Activated T-helper 2 cell treated with anti-CD3 and anti-CD28 coated beads, Interferon-gamma antibody, Interleukin-2, Interleukin-4, amounts not matched to agents 10 μg/mL and 5 μg/mL and 100 μg/mL, durations not matched to agents 14 hours and 24 hours and 36 hours (primary cell): ENCODE measurements at places on chromosomes 3 and 15. TPM values are rescaled to one million over a fixed set of nuclear protein-coding genes. Genes with fewer than 3 reads are reported as not detected.

DNA sequence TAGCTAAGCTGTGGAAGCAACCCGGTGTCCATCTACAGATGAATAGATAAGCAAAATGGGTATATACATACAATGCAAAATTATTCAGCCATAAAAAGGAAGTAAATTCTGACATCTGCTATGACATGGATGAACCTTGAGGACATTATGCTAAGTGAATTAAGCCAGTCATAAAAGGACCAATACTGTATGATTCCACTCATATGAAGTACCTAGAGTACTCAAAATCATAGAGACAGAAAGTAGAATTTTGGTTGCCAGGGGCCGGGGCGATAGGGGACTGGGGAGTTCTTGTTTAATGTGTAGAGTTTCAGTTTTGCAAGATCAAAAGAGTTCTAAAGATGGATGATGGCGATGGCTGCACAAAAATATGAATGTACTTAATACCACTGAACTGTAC is 10.3 kb downstream of the EID1 start:
- peaks cover 5% of the 10 kb centered on the region for H3K36me3 ChIP-seq
- no peaks in the 10 kb centered on the region for H3K27me3 ChIP-seq
- DNase-seq, result no peak
- peak overlapping the region; percentile 79 for H3K27ac ChIP-seq
- no peak overlapping the region for H3K4me3 ChIP-seq
- H3K4me1 ChIP-seq, result peaks cover 43% of the 10 kb centered on the region

DNA sequence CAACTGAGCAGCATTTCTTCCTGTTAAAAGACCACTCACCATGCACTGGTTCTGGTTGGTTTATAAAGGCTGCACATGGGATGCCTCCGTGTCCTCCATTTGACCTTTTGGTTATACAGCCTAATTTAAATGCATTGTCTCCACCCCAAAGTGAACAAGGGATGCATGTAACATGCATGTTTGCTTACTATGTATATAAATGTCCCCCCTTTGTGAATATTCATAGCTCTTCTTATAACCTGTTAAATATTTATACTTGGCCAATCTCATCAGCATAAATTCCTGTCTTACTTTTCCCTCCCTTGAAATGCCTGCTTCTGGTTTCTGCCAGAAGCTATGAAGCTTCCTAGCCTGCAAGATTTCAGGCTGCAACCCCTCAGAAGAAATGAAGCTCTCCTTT is 27.4 kb downstream of the TARS3 start:
- H3K4me1 ChIP-seq, result peaks cover 44% of the 10 kb centered on the region
- no peaks in the 10 kb centered on the region for H3K27me3 ChIP-seq
- DNase-seq, result no peak
- H3K4me3 ChIP-seq, result no peak overlapping the region
- H3K36me3 ChIP-seq, result peaks cover 76% of the 10 kb centered on the region
- peak overlapping the region; percentile 73 for H3K27ac ChIP-seq

- H3K27me3 ChIP-seq, result peaks cover 18% of the 10 kb centered on the region
- no peaks in the 10 kb centered on the region for H3K36me3 ChIP-seq
- H3K4me1 ChIP-seq, result no peaks in the 10 kb centered on the region
- no peak overlapping the region for H3K4me3 ChIP-seq
- DNase-seq, result no peak
Measured at GRCh38 chr3:46609944-46610722, 2.2 kb upstream of the FAM240A start.

DNA sequence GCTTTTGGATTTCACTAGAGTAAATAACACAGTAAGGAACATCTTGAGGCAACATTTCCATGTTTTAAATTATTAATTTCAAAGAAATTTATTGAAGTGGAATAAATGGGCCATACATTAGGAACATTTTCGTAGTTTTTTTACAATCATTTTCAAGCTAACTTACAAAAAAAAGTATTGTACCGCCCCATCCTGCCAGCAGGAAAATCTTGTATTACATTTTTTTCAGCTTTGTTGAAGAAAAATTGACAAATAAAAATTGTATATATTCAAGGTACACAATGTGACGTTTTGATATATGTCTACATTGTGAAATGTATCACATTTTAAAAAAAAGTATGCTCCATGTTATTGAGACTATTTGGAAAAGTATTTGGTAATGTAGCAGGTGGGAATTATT is 1001.9 kb upstream of the NR2F2 start:
- H3K27me3 ChIP-seq, result peaks cover 34% of the 10 kb centered on the region
- no peaks in the 10 kb centered on the region for H3K4me1 ChIP-seq

- peaks cover 22% of the 10 kb centered on the region for H3K4me1 ChIP-seq
- no peaks in the 10 kb centered on the region for H3K27me3 ChIP-seq
- no peak for DNase-seq
- H3K36me3 ChIP-seq, result peaks cover 53% of the 10 kb centered on the region
Measured at GRCh38 chr3:177158461-177158860, 38.8 kb downstream of the TBL1XR1 start.

GRCh38 chr3:50314342-50314741 is 8.2 kb downstream of the HYAL2 start:
- peaks cover 22% of the 10 kb centered on the region for H3K36me3 ChIP-seq
- no peak for DNase-seq
- no peak overlapping the region for H3K27ac ChIP-seq
- H3K4me1 ChIP-seq, result peaks cover 11% of the 10 kb centered on the region

- no peak for DNase-seq
- H3K4me1 ChIP-seq, result no peaks in the 10 kb centered on the region
- no peaks in the 10 kb centered on the region for H3K36me3 ChIP-seq
- H3K4me3 ChIP-seq, result no peak overlapping the region
- no peak overlapping the region for H3K27ac ChIP-seq
- peaks cover 37% of the 10 kb centered on the region for H3K27me3 ChIP-seq
Measured at GRCh38 chr3:170982733-170983132, 43.8 kb downstream of the SLC2A2 start.

DNA sequence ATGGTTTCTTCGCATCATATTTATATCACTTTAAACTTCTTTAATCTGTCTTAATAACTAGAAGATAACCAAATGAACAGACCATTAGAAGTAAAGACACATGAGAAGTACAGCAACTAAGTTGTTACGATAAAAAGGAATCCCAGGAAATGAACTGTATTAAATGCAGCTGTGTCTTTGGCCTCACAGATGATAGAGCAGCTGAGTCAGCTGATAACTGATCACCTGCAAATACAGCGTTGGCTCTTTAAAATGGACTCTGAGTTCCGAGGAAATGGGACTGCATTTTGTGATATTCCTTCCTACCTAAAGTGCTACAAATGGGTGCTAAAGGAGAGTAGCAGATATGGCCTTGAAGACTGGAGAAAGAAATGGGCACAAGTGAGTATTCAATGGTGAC is 121.0 kb upstream of the C15orf61 start:
- no peaks in the 10 kb centered on the region for H3K4me1 ChIP-seq
- H3K27ac ChIP-seq, result no peak overlapping the region
- no peaks in the 10 kb centered on the region for H3K36me3 ChIP-seq
- H3K27me3 ChIP-seq, result peaks cover 17% of the 10 kb centered on the region
- DNase-seq, result no peak

DNA sequence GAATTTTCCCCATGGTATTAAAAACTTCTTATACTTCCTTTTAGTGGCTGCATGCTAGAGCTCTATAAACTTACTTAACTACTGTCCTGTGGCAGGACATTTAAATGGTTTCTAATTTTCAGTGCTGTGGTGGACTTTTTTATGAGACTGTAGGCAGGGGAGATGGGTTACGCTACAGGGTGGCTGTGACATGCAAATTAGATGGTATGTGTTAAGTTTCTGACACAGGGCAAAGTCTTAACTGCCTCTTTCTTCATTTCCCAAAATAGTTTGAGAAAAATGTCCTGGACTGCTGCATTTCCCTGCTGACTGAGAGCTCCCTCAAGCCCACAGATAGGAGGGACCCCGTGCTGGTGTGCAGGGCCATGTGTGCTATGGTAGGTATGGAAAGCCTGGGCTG is 22.0 kb downstream of the TGM4 start:
- H3K4me1 ChIP-seq, result peaks cover 3% of the 10 kb centered on the region
- no peak for DNase-seq
- no peak overlapping the region for H3K4me3 ChIP-seq
- H3K27ac ChIP-seq, result no peak overlapping the region

GRCh38 chr3:144363856-144364255 is 392.2 kb downstream of the DIPK2A start:
- H3K36me3 ChIP-seq, result no peaks in the 10 kb centered on the region
- DNase-seq, result no peak
- no peak overlapping the region for H3K27ac ChIP-seq

DNA sequence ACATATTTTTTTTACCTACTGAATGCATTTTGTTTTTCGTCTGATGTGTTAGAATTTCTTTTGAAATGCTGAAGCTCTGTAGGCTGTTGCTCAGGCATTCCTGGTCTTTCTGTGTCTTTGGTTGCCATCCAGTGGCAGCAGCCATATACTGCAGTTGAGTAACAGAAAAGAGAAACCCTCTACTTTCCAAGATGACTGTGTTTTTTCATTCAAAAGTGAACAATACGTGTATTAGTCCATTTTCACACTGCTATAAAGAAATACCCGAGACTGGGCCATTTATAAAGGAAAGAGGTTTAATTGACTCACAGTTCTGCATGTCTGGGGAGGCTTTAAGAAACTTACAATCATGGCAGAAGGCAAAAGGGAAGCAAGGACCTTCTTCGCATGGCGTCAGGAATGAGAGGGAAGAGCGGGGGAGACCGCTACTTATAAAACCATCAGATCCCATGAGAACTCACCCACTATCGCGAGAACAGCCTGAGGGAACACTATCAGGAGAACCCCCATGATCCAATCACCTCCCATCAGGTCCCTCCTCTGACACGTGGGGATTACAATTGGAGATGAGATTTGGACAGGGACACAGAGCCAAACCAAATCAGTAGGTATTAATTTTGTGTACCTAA is 4.7 kb upstream of the GOLGA8B start:
- peaks cover 20% of the 10 kb centered on the region for H3K4me1 ChIP-seq
- peak; percentile 55 for DNase-seq
- H3K36me3 ChIP-seq, result no peaks in the 10 kb centered on the region
- H3K27me3 ChIP-seq, result peaks cover 18% of the 10 kb centered on the region
- H3K4me3 ChIP-seq, result peak overlapping the region; percentile 78

GRCh38 chr3:27160146-27160545 is 209.0 kb downstream of the NEK10 start:
- H3K27me3 ChIP-seq, result no peaks in the 10 kb centered on the region
- H3K4me3 ChIP-seq, result no peak overlapping the region
- H3K4me1 ChIP-seq, result no peaks in the 10 kb centered on the region
- H3K27ac ChIP-seq, result no peak overlapping the region
- no peak for DNase-seq

DNA sequence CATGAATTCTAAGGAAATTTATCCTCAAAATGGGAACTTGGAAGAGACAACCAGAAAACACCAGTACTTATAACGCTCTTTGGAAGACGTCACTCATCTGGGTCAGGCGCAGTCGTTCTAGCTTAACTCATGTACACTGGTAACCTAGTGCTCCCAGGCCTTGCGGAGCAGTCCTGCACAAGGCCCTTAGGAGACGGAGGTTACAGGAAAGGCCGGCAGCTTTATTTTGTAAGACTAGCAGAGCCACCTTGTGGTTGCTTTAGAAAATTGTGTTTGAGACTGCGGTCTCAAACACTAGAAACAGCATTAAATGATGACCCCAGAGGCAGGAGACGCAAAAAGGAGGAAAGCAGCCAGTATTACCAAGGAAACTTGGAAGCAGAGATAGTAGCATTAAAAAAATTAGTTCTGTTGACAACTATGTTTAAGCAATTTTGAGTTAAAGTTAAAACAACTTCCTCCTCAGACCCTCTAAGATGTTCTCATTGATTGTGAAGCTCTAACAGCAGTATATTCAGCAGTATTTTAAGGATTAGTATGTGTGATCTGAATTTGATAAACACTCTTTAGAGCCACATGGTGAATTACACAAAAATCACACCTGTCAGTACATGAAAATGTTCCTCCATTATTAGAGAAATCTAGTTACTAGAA is 141.9 kb upstream of the C2CD4B start:
- no peak for DNase-seq
- no peak overlapping the region for H3K27ac ChIP-seq
- H3K4me1 ChIP-seq, result peaks cover 8% of the 10 kb centered on the region
- peaks cover 14% of the 10 kb centered on the region for H3K27me3 ChIP-seq
- H3K4me3 ChIP-seq, result no peak overlapping the region

GRCh38 chr3:168398371-168399025 is 302.8 kb upstream of the GOLIM4 start:
- no peaks in the 10 kb centered on the region for H3K36me3 ChIP-seq
- DNase-seq, result no peak
- no peaks in the 10 kb centered on the region for H3K4me1 ChIP-seq
- no peak overlapping the region for H3K4me3 ChIP-seq

DNA sequence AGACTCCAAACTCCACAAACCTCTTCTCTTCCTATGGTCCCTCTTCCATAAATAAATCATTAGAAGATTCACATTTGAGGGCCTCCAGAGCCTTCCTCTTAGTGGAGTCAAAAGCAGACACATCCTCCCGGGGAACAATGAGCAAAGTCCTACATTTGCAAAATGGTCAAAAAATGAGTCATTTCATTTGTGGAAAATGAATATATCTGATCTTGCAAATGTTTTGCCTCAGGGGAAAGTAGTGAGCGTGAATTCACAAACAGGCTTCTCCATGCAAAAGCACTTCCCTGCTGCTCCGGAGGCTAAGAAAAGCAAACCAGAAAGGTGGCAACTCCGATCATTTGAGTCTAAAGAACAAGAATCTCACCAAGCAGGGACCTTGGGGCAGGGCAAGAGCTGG is 86.7 kb upstream of the IQSEC1 start:
- DNase-seq, result no peak
- no peaks in the 10 kb centered on the region for H3K4me1 ChIP-seq
- no peaks in the 10 kb centered on the region for H3K27me3 ChIP-seq
- H3K4me3 ChIP-seq, result no peak overlapping the region
- no peaks in the 10 kb centered on the region for H3K36me3 ChIP-seq

- H3K27me3 ChIP-seq, result no peaks in the 10 kb centered on the region
- H3K36me3 ChIP-seq, result peaks cover 10% of the 10 kb centered on the region
- peaks cover 44% of the 10 kb centered on the region for H3K4me1 ChIP-seq
- no peak for DNase-seq
- H3K4me3 ChIP-seq, result no peak overlapping the region
Measured at GRCh38 chr3:99965681-99966408, 148.2 kb downstream of the CMSS1 start.

GRCh38 chr3:24810881-24811280 is 316.2 kb upstream of the THRB start:
- H3K27ac ChIP-seq, result no peak overlapping the region
- no peak for DNase-seq
- H3K36me3 ChIP-seq, result no peaks in the 10 kb centered on the region
- no peaks in the 10 kb centered on the region for H3K27me3 ChIP-seq

GRCh38 chr3:56610669-56611335 is 53.8 kb downstream of the CCDC66 start:
- H3K27me3 ChIP-seq, result no peaks in the 10 kb centered on the region
- H3K27ac ChIP-seq, result peak overlapping the region; percentile 28
- H3K4me3 ChIP-seq, result no peak overlapping the region
- H3K36me3 ChIP-seq, result peaks cover 89% of the 10 kb centered on the region

- DNase-seq, result no peak
- H3K27ac ChIP-seq, result no peak overlapping the region
- peaks cover 7% of the 10 kb centered on the region for H3K4me1 ChIP-seq
- no peaks in the 10 kb centered on the region for H3K36me3 ChIP-seq
- peaks cover 2% of the 10 kb centered on the region for H3K27me3 ChIP-seq
Measured at GRCh38 chr3:100463002-100463401, 29.4 kb upstream of the TMEM45A start.

GRCh38 chr3:69178838-69179739 is 56.7 kb upstream of the LMOD3 start:
- peaks cover 28% of the 10 kb centered on the region for H3K4me1 ChIP-seq
- peaks cover 84% of the 10 kb centered on the region for H3K36me3 ChIP-seq
- no peak overlapping the region for H3K4me3 ChIP-seq
- no peaks in the 10 kb centered on the region for H3K27me3 ChIP-seq
- DNase-seq, result no peak
- H3K27ac ChIP-seq, result peak overlapping the region; percentile 19

PATL2 gene
- total RNA-seq, result 15.3 and 16.9 TPM in 2 replicates

SNRPA1 gene
- 189 and 197 TPM in 2 replicates for total RNA-seq

ACP3 gene
- total RNA-seq, result not detected in 2 replicates

TUSC7 gene
- total RNA-seq, result not detected in 2 replicates

LRRC28 gene
- 14.6 and 15.6 TPM in 2 replicates for total RNA-seq

SNX33 gene
- 6.8 and 7.4 TPM in 2 replicates for total RNA-seq

SLC9A9 gene
- 1.6 and 2.0 TPM in 2 replicates for total RNA-seq
